Caki2 (cell line): ENCODE measurements at places on chromosomes 4 and X.

- no peak for DNase-seq
Measured at GRCh38 chr4:76207549-76207948, 6.1 kb downstream of the SCARB2 start.

DNA sequence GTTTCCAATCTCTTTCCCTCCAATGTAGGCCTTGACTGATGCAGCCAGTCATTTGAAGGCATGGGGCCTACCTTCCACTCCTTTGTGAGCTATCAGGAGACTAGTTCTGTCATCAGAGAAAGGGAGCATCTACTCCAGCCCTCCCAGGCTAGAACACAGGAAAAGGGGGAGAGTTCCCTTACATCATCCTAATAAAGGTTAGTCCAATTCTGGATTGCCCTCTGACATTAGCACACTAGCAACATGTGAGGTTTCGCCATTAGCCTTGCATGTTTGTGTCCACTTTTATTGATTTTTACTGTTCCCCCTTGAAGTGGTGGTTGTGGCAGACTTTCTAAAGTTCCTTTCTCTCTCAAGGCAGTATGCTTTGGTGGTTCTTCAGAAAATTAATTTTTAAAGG, 67.3 kb downstream of the ZFX start:
- no peak for DNase-seq

DNA sequence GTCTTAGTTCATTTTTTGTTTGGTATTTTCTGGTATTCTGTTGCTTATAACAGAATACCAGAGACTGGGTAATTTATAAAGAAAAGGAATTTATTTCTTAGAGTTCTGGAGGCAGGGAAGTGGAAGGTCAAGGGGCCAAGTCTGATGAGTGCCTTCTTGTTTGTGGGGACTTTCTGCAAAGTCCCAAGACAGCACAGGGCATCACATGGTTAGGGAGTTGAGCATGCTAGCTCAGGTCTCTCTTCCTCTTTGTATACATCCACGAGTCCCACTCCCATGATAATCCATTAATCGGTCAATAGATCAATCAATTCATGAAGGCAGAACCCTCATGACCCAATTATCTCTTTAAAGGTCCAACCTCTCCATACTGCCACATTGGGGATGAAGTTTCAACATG, 31.1 kb downstream of the IL13RA1 start:
- DNase-seq, result no peak

DNA sequence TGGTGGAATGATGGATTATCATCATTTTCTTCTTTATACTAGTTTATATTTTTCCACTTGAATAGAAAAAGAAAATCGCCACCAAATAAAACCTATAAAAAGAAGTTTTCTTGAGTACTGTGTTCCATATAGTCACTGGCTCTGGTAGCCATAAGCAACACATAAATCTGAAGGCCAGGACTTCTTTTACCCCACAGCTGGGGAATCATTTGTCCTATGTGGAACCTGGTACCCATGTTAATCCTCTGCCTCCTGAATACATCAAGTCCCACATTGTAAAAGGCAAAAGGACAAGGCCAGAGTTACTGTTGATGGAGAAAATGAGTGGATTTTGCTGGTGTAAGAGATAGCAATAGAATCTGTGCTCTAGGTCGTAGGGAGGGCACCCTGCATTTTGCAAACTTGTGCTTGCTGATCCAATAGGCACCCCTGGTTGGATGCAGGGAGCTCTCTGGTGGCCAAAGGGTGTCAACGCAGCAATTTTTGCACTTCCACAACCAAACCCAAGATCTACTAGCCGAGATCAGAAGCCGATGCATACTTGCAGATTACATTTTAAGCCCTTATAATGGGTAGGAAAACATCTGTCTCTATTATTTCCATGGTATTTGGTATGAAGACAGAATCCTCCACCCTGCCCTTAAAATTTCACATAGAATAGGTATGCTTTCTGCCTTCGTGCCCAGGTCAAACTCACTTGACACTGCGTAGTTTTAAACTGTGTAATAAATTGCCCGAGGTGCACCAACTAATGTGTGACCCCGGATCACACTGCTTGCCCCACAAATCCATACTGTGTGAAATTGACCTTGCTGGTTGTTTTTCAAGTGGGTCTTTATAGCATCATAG, 146.2 kb upstream of the SCML1 start:
- DNase-seq, result peak; percentile 71

GRCh38 chr4:31071508-31072486, 351.6 kb downstream of the PCDH7 start:
- no peak for DNase-seq

DNA sequence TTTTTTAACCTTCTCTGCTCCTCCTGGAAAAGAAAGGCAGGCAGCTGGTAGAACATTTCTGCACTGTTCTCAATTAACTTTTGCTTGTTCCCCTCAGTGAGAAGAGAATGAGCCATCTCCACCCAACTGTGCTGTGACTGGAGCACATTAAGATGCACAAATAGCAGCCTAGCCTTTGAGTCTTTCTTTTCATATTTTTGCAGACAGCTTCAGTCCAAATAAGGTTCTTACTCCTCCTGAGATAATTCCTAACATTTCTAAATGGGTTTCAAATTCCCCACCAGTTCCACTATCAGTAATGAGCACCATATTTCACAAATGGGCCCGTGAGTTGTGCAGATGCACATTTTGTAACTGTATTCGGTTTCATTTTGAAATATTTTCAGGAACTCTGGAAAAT, 118.6 kb downstream of the SPCS3 start:
- DNase-seq, result no peak

DNA sequence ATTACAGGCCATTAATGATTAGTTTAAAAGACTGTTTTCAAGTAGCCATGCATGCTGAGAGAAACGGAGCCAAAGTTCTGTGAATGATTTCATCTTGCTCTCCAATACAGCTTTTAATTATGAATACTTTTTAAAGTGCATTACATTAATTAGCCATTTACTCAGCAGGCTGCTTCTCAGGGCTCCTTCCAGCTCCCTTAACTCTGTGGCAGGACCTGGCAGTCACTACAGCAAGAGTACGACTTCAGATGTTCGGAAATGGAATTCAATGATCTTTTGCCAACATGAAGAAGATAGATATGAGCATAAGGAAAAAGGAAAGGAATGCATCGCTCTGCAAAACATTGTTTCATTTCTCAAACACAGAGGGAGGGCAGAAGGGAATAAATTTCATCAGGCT, 987.2 kb downstream of the PDHA2 start:
- no peak for DNase-seq

- no peak for DNase-seq
Measured at GRCh38 chr4:164193676-164194075, 560.3 kb upstream of the SMIM31 start.

- peak; percentile 2 for DNase-seq
Measured at GRCh38 chrX:28058901-28059300, 77.7 kb upstream of the DCAF8L1 start.

GRCh38 chr4:179605196-179605595, 2163.0 kb upstream of the AGA start:
- DNase-seq, result no peak

DNA sequence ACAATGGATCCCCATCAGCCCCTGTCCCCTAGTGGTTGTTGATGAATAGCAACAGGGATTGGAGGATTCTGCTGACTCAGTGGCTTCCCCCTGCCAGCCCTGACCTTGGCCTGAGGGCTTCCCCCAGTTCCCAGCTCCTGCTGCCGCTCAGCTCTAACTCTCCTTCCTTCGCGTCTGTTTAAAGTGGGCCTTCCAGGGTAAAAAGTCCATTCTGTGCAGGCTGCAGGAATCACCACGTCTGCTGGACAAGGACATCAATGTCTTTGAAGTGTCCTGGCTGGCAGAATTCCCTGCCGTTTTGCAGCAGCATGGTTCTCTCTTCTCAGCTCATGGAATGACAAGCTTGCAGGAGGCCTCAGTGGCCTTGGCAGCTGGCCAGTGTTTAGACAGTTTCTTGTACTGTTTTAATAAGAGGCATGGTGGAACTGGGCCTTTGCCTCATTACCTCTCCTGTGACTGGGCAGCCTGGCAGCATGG, 152.5 kb upstream of the STX18 start:
- peak; percentile 29 for DNase-seq

GRCh38 chrX:9842541-9842940, 56.3 kb downstream of the SHROOM2 start:
- DNase-seq, result peak; percentile 22

- no peak for DNase-seq
Measured at GRCh38 chr4:85854546-85854945, 379.6 kb downstream of the ARHGAP24 start.

DNA sequence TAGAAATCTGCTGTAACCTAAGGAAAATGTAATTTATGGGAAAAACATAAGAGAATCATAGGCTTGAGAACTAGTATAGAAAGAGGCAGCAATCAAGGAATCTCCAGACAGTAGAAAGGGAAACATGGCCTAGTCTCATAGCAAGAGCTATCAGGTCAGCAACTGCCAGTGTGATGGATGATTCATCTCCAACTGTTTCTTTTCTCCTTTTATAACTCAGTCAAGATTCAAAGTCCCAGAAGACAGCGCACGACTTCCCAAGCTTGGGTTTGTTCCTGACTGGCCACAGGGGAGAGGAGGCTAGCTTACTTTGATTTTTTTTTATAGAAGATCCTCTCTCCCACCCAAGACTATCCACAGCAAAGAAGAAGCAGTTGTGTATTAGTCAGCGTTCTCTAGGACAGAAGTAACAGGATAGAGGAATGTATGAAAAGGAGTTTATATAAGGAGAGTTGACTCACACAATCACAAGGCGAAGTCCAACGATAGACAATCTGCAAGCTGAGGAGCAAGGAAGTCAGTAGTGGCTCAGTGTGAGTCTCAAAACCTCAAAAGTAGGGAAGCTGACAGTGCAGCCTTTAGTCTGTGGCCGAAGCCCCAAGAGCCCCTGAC, 181.5 kb downstream of the GC start:
- no peak for DNase-seq

DNA sequence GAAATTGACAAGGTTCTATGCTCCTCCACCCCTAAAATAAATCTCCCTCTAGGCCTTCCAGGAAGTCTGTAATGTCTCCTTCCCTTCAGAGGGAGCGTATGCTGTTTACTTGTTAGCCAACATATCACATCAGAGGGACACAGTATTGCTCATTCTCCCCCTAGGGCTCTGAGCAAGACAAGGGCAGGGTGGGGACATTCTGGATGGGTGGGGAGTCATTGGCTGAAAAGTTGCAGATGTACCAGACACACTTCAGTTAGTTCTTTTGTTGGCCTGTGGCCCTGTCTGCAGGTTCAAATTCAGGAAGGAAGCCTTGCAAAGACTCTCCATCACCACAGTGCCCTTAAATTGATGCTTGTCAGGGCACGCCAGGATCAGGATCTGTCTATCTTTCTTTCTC, 106.3 kb upstream of the TEX13D start:
- DNase-seq, result no peak

DNA sequence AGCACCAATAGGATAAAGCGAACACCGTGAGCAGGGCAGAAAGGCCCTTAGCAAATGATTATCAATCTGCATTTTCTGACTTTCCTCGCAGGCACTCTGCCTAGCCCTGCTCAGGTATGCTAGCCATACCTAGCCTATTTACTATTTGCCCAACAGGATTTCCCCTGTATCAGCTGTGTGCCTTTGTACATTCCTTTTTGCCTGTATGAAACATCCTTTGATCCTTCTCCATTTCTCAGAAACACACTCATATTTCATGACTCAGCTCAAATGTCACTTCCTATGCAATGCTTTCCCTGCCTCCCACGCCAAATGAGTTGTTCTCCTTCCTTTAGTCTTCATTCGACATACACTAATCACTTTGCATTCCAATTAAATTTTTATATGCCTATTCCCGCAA, 37.2 kb downstream of the PCDH7 start:
- no peak for DNase-seq

GRCh38 chrX:67555578-67556203, 11.9 kb downstream of the AR start:
- DNase-seq, result no peak

DNA sequence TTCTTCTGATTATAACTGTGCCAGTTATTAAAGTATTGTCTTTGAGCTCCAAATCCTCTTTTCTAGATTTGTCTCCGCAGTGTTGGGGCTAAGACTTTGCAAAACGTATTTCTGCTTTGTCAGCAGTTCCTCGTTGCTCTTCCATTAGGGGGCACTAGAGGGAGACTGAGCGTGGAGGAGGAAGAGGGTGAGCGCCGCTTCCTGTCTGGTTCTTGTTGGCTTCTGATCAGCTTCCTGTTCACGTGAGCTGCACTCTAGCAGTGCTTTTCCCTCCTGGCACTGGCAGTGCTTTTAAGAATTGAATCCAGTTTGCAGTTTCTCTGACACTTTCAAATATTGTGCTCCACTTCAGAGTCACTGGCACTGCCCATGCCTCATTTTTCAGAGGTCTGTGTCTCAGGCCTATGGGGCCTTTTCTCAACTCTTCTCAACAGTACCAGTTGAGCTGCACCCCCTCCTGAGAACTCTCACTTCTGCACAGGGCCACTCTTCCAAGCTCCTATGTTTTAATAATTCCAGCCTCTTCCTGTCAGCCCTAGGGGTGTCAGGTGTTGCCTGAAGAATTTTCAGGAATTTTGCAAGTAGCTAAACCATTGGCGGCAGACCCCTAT, 54.4 kb upstream of the LCORL start:
- DNase-seq, result no peak

DNA sequence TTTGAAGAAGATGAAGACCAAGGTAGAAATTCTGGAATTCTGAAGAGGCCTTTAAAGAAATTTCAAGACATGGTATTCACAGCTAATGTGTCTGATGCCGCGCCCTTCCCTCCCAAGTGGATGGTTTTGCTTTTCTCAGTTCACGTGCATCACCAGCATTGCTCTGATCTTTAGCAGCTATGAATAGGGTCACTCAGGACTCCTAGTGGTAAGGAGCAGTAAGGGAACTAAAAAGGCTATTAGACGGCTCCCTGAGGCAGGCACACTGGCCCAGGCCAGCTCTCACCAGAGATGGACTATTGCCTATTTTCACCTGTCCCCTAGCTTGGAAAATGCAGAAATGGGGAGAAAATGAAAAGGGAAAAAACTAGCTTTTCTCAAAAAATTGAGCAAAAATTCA, 447.5 kb upstream of the RASGEF1B start:
- peak; percentile 13 for DNase-seq

GRCh38 chrX:120294651-120295050, 16.6 kb downstream of the TMEM255A start:
- DNase-seq, result no peak

DNA sequence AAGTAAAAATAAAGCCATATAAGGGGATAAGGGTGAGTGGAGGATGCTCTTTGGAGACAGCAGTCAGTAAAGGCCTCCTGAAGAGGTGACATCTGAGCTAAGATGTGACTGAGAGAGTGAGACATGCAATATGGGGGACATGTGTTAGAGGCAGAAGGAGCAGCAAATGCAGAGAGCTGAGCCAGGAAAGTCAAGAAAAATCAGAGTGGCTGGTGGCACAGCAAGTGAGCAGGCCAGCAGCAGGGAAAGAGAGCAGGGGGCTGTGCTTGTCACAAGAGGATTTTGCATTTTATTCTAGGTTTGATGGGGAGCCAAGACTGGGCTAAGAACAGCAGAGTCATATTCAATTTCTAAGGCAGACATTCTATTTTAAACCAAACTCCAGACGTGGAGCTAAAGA, 394.5 kb downstream of the KCNIP4 start:
- DNase-seq, result no peak
